Stimulated activated CD8-positive, alpha-beta memory T cell treated with anti-CD3 and anti-CD28 coated beads, Interleukin-4, amount 100 ng/mL, for 48 hours (primary cell): ENCODE measurements at places on chromosomes 2 and 18.
A peak's percentile ranks its signal among the peaks of the same experiment; 100 is the strongest.

DNA sequence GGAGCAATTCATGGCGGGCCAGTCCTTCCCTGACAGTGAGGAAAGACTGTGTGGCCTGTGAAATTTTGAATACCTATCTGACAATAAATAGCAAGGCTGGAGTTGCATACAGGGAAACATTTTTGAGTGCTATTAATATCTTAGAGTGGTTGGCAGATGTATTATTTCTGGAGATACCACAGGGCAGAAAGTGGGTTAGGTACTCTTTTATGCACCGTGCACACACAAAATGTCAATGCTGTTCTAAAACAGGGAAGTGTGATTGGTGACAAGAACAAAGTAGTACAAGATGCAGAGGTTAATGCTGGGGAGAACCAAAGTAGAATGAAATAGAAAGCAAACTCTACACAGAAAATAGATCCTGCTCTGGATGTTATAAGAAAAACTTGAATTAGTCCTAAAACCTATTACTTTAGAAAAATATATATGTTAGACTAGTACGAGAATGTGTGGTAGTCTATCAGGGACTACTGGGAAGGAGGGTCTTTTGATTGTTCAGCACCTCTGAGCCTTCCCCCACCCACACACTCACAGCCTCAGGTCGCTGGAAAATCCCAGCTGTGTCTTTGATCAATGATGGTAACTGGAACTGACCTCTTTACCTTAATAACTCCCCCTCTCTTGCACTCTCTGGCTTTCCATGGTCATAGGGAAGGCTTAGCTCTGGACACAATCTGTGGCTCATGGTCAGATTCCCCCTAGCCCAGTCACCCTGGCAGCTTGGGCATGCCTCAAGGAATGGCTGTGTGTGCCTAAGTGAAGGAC lies 58.2 kb downstream of the SERPINB8 start:
- DNase-seq, result no peak

DNA sequence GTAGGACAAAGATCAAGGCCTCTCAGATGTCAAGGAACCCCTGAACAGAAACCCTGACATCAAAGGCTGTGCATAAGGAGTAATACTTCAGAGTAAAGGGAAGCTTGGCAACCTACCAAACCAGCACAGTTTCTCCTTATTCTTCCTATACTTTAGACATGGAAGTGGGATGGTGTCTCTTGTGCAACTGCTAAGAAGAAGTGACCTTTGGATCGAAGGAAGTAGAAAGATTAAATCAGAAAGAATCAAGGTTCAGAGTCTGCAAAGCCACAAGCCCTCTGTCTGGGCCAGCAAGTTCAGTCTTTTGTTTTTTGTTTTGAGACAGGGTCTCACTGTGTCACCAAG lies 66.2 kb upstream of the SLC39A10 start:
- no peak for DNase-seq

GRCh38 chr2:30366199-30366691 lies 80.8 kb upstream of the LCLAT1 start:
- peak; percentile 61 for DNase-seq

DNA sequence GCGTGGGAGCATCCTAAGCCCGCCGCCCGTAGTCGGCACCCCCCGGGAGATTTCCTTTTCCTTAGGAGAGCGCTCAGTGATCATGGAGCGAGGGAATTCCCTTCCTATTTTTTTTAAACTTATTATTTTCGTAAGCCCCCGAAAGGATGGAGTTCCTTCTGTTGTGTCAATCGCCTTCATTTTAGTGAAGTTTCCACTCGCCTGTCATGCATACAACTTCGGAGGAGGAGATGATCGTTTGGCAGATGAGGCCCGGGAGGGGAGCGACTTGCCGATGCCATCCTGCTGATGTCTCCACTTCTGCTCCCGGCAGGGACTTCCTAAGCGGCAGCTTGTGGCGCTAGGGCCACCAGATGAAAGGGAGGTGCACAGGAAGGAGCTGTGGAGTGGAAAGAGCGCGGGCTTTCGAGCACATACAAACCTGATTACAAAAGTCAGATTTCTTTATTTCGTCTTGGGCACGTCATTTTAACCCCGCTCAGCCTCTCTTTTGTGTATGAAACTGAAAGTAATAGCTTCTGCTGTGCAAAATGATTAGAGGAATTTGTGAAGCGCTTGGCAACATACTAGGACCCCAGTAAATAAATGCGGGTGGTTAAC lies at the start of gene ADGRF3:
Gene ADGRF3 (minus strand): TSS at position 336 of the 600 bp plus-strand sequence. CDS start 555 bp downstream, outside the sequence.
- DNase-seq, result peak; percentile 73

- no peak for DNase-seq
These were observed 324.0 kb downstream of the PARD3B start for GRCh38 chr2:204869132-204869823.

DNA sequence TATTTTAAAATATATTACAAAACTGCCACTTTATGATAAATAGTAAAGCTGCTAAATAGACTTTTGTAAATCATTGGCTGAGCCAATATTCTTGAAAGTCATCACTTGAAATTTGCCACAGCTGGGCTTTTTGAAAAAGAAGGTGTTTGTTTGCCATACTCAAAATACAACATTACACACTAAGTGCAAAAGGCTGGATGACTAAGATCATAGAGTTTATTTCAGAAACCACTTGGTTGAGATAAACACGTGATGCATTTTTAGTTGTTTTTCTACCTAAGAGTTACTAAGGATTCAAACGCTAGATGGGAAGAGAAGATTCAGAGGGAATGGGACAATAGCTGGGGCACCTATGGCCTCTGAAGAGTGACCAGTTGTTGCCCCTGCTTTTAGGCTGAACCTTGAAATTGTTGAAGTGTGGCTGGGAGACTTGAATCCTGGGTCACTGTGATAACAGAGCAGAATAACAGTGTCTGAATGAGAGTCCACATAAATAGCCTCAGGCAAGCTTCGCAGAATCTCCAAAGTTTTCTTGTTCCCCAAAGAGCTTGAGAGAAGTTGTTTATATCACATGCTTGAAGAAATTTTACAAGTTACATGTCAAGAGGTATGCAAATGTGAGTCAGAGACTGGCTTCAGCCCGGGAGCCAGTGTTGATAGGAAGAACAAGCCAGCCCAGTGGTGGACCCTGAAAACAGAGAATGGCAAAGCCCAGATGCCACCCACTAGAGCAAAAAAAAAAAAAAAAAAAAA lies 409.8 kb downstream of the GPD2 start:
- DNase-seq, result no peak

GRCh38 chr2:168912466-168912865 lies 11.4 kb downstream of the G6PC2 start:
- no peak for DNase-seq

DNA sequence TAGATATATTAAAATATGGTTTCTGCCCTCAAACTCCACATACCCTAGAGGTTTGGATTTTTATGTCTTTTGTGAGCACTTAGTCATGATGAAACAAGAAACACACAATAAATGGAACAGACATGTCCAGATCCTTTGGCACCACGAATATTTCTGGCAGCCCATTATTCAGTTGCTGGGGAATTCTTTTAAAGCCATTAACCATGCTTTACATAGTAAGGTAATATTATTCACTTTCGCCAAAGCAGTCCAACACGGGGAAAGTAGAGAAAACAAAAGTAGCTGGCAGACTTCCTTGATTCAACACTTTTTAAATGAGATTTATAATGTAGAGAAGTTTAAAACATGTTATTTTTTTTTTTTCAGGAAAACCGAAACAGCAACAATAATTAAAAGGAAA lies 235.4 kb downstream of the PIEZO2 start:
- no peak for DNase-seq

GRCh38 chr2:71380665-71381064 lies 49.1 kb downstream of the ZNF638 start:
- no peak for DNase-seq

DNA sequence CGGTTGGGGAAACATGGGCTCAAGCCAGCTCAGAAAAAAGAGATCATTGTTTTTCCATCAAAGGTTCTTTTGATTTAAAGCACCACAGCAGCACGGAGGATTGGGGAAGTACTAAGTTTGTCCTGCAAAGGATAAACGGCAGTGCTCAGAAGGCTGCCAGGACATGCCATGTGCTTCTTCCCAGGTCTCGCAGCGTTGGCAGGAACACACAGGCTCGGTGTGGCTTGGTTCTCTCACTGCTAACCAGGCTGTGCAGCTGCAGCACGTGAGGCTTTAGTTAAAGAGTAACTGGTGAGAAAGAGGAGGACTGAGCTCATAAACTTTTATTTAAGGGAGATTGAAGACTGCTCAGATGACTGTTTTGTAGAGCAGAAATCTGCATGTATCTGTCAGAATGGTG lies 264.3 kb downstream of the TSN start:
- no peak for DNase-seq
